ENCODE measurements at places on chromosomes 4 and X.
A peak's percentile ranks its signal among the peaks of the same experiment; 100 is the strongest.

GRCh38 chr4:10024303-10024702 lies 3.0 kb upstream of the SLC2A9 start:
- H3K36me3 ChIP-seq = no peaks in the 10 kb centered on the region
- DNase-seq = no peak
- H3K4me3 ChIP-seq = no peak overlapping the region

- H3K27me3 ChIP-seq = no peaks in the 10 kb centered on the region
- H3K36me3 ChIP-seq = peaks cover 14% of the 10 kb centered on the region
- no peaks in the 10 kb centered on the region for H3K4me1 ChIP-seq
- no peak overlapping the region for H3K27ac ChIP-seq
- H3K4me3 ChIP-seq = no peak overlapping the region
These were observed 46.9 kb downstream of the CHST7 start for GRCh38 chrX:46620505-46620904.

- no peaks in the 10 kb centered on the region for H3K4me1 ChIP-seq
- H3K36me3 ChIP-seq = no peaks in the 10 kb centered on the region
- no peak for DNase-seq
- H3K27ac ChIP-seq = no peak overlapping the region
These were observed 118.4 kb upstream of the TLL1 start for GRCh38 chr4:165754664-165755063.

GRCh38 chr4:53914313-53915016 lies 149.9 kb downstream of the CHIC2 start:
- no peaks in the 10 kb centered on the region for H3K4me1 ChIP-seq
- no peak overlapping the region for H3K27ac ChIP-seq
- no peak for DNase-seq
- no peaks in the 10 kb centered on the region for H3K36me3 ChIP-seq
- H3K27me3 ChIP-seq = peaks cover 33% of the 10 kb centered on the region

GRCh38 chr4:1969928-1970723 lies 38.6 kb downstream of the NELFA start:
- DNase-seq = no peak
- peaks cover 39% of the 10 kb centered on the region for H3K36me3 ChIP-seq
- peaks cover 16% of the 10 kb centered on the region for H3K4me1 ChIP-seq
- no peak overlapping the region for H3K4me3 ChIP-seq

DNA sequence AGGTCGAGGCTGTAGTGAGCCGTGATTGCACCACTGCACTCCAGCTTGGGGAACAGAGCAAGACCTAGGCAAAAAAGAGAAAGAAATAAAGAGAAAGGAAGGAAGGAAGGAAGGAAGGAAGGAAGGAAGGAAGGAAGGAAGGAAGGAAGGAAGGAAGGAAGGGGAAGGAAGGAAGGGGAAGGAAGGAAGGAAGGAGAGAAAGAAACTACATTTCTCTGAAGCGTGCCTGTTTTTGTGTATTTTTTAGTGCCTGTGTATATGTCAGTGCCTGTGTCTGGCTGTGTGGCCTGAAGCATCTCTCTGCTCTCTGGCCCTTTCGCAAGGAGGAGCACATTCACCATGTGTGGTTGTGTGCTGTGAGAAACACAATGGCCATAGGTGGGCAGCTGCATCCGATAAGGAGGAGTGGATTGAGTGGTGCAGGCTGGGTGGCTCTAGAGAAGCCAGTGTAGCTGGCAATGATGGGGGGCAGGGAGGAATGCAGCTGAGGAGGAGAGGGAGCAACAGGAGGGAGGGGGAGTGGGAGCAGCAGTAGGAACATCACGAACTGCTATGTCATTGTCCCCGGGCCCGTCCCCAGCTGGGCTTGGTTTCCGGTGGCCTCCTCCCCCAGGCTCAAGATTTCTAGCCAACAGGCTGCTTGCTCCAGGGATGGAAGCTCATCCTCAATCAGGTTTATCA lies 11.4 kb downstream of the SYN1 start:
- H3K4me1 ChIP-seq = no peaks in the 10 kb centered on the region
- H3K36me3 ChIP-seq = no peaks in the 10 kb centered on the region
- H3K4me3 ChIP-seq = no peak overlapping the region
- H3K27ac ChIP-seq = no peak overlapping the region
- H3K27me3 ChIP-seq = no peaks in the 10 kb centered on the region

DNA sequence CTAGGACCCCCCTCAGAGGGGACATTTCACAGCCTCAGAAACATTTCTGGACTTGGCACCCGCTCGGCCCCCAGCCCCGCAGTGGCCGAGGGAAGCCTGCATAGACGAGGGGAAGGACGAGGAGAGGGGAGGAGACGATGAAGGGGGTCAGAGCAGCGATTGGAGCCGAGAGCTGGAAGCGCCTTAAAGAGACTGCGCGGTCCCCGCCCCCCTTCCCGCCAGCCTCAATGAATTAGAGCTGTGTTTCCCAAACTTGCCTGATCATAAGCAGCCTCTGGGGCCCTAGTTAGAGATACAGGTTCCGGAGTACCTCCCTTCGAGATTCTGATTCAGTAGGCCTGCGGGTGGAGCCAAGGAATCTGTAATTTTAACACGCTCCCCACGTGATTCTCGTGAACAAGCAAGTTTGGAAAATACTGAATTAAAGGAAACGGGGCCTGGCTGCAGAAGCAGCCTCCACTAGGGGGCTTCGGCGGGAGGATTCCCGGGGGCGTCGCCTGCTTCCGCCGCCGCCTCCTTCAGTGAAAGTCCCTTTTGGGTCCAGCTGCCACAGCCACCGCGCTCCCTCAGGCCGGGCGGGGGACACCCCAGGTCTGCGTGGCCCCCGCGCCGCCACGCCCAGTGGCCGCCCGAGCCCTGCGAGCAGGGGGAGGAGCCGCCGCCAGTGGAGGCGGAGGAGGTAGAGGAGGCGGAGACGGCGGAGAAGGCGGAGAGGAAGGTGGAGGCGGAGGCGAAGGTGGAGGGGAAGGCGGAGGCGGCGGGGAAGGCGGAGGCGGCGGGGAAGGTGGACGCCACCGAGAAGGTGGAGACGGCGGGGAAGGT lies at the start of gene USP27X:
USP27X (plus strand) TSS at position 651 of the 822 bp plus-strand sequence. CDS start 824 bp downstream, outside the sequence.
- peak within 1 kb of the TSS; percentile 88 for H3K27ac ChIP-seq
- H3K4me1 ChIP-seq = peaks cover 20% of the 10 kb centered on the region
- peak within 1 kb of the TSS; percentile 83 for H3K4me3 ChIP-seq
- H3K36me3 ChIP-seq = peaks cover 7% of the 10 kb centered on the region

DNA sequence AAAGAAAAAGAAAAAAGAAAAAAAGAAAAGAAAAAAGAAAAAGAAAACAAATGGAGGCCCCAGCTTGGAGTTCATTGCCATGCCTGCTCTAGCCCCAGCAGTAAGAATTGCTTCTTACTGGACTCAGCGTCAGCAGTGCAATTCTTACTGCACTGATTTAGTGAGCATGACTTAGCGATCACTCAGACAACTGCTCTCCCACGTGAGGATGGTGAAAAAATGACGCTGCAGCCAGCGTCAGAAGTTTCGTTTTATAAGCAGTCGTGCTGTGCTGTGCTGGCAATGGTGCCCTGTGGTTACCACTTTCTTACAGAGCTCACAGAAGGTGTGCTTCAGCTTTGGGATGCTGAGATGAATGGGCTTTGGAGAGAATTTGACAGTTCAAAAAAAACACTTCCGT lies 68.3 kb upstream of the DDX3X start:
- H3K4me1 ChIP-seq = no peaks in the 10 kb centered on the region
- no peaks in the 10 kb centered on the region for H3K36me3 ChIP-seq
- H3K27ac ChIP-seq = no peak overlapping the region
- no peak overlapping the region for H3K4me3 ChIP-seq
